ENCODE measurements at places on chromosomes 3 and 15.
A peak's percentile ranks its signal among the peaks of the same experiment; 100 is the strongest.

- no peak for DNase-seq
These were observed 545.0 kb upstream of the GRM7 start for GRCh38 chr3:6315906-6316305.

DNA sequence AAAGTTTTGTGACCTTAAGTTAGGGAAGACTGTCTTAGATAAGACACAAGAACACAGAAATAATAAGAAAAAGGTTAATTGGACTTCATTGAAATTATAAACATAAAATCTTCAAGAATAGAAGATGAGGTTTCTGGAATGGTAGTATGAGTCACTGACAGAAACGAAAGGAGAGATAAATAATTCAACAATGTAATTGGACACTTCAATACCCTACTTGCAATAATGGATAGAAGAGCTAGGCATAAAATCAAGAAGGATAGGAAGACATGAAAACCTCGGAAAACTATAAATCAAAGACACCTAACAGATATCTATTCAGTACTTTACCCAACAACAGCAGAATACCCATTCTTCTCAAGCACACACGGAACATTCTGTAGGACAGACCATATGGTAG, 15.9 kb upstream of the MFSD1 start:
- no peak for DNase-seq

DNA sequence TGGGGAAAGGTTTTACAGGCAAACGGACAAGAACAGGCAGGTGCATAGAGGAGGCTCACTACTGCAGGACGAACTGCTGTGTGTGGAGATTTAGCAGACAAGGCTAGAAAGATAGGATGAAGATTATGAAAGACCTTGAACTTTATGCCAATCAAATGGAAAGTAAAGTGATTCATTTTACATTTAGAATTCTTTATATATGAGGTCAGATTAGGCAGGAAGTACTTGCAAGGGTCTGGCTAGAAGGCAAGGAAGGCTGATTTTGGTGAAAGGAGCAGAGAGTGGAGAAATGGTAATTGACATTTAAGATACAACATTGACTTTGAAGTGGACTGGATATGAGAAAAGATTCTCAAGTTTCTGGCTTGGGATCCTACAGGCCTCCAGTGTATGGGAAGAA, 33.6 kb downstream of the PLSCR4 start:
- no peak for DNase-seq

GRCh38 chr3:29512641-29513040, 231.8 kb downstream of the RBMS3 start:
- DNase-seq = no peak

DNA sequence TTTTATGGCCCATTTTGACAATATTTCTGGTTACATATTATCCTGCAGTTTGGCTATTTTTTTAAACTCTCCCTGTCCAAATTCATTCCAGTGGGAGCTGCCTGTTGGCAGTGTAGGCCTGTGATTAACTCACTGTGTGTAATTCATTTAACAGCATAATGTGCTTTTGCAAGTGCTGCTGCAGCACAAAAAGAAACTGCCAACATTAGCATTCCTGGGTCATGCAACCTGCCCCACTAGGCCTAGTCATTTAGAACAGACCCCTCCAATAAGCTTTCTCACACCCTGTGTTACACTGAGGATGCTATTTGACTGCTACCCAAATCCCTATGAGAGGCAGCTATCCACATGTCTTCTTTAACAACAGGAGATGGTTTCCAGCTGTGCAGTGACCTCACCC, 251.2 kb upstream of the UBE2E2 start:
- no peak for DNase-seq

GRCh38 chr3:111714305-111714704, 119.2 kb upstream of the ZBED2 start:
- DNase-seq = no peak

GRCh38 chr3:100932491-100932890, 60.7 kb downstream of the ABI3BP start:
- DNase-seq = no peak

GRCh38 chr3:114721209-114721608, 425.9 kb downstream of the ZBTB20 start:
- no peak for DNase-seq

DNA sequence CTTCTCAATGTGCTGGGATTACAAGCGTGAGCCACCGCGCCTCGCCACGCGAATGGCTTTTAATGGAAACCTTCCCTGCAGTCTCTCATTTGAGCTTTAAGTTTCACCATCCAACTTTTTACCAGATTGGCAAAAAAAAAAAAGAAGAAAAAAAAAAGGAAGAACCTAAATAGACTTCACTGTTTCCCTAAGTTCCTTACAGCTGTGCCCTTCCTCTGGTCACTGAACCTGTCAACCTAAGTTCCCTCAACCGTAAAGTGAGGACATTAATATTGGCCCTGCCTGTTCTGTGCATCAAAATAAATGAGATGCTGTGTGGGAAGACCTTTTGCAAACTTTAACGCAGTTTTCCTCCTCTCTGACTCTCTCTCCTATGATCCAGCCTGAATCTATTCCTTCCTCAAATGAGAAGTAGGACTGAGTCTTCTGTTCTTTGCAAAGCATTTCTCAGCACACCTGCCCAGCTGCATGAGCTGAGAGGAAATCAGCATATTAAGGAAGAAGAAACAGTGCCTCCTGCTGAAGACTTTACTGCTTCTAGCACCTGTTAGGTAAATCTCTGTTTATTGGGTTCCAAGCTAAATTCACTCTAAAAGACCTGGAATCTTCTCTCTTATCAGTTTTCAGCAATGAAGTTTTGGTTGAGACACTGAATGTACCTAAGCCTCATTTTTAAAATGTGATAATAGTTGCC, 99.6 kb upstream of the ETV5 start:
- no peak for DNase-seq

GRCh38 chr15:101562428-101563059, 73.0 kb upstream of the PCSK6 start:
- peak; percentile 49 for DNase-seq

- no peak for DNase-seq
These were observed 57.2 kb downstream of the PLD1 start for GRCh38 chr3:171753025-171753472.

GRCh38 chr3:67640023-67640660, 14.3 kb downstream of the SUCLG2 start:
- DNase-seq = no peak

DNA sequence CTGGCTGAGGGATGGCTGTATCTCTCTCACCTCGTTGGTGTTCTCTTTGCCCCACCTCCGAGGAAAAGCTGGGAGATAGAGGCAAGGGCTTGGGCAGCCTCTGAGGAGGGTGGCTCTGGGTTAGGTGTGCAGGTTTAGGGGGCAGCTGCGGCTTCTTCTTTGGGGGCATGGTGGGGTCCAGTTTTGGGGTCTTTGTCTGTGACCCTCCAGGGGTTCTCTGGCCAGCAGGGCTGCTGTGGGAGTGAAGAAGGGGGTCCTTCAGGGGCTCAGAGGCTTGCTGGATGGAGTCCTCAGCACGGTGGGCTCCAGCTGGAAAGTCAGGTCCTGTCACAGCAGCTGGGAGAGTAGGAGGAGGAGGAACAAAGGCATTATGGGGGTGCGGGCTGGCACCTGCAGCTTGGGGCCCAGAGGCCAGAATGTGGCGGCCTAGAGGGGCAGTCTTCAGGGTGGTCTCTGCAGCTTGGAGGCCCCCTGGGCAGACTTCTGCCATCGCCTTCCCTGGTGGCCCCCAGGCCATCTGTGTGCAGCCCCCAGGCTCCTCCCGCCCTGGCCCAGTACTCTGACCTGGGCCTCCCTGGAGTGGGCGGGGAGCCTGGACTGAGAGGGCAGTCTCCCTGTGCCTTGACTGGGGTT, 7.0 kb downstream of the XIRP1 start:
- DNase-seq = no peak

DNA sequence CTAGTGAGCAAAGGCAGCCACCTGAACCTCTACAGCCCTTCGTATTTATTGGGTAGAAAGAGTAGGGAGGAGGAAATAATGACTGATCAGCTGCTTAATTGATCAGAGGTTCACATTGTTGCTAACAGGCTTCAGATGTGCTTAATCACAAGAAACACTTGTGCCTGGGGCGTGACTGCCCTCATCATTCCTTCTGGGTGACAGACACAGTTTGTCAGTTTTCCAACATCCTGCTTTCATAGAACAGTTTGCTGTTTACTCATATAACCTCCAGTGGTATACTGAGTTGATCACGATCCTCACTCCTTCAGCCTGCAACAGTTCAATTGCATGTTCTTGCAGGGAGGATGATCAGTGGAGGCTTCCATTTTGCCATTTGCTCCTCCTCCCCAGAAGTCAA, 13.6 kb upstream of the CASR start:
- DNase-seq = no peak
